ENCODE measurements at places on chromosomes 16 and 17.

- no peak for DNase-seq
Measured at GRCh38 chr16:4316864-4317531, 1.1 kb downstream of the GLIS2 start.

GRCh38 chr17:67628580-67629013 lies 89.1 kb upstream of the NOL11 start:
- peak; percentile 18 for DNase-seq

DNA sequence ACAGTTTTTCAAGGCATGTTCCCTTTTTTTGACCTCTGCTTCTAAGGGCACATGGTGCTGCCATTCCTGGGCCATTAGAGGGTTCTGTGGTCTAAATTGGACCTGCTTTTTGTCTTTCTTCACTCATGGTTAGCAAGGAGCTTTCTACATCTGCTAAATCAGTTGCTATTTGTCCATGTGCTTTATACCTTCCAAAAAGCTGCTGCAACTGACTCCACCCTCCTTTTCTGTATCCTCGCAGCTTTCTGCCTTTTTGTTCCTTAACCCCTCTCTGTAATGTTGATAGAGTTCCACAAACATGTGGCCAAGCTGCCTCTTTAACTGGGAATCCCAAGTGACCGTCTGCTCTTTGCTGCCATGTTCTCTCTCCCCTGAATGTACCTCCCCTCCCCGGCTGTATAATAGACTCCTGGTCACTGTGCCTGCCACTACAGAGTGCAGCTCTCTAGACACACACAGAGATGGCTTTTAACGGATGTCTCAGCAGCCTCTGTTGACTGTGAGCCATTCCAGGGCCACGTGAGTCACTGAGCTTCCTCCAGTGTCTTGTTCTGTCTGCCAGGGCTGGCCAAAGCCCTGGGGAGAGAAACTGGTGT lies 57.4 kb upstream of the TEKT3 start:
- DNase-seq = no peak

DNA sequence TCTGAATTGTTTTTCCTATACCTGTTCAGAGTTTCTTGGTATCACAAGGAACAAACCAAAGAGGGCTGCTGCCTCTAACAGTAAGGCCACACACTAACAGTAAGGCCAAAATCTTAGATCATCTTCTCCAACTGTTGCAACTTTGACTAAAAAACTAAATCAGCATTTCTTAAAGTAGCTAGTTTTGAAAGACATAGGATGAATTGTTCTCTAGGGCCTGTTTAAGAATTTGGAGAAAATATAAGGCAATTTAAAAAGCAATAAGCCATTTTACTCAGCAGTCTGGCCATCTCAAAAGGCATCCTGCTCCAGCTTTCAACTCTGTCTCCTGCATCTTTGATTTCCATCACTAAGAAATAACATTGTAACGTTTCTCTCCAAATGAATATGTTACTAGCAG lies 105.0 kb upstream of the MON1B start:
- no peak for DNase-seq

DNA sequence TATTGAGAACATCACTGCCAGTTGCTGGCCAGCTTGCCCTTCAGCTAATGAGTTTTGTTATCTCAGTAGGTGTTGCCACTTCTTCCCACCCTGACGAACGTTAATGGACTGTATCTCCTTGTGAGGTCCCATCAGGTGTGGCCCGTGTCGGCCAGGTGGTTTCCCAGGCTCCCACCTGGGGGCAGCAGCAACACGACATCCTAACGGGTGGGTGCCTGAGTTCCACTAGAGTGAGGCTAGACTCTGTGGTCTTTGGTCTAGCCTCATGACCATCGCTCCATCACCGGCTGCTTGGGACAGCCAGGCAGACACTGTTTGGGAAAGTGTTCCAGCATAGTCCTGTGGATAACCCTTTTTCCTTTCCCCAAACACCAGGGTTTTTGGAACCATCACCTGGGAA lies 45.6 kb upstream of the LCMT1 start:
- DNase-seq = peak; percentile 12

DNA sequence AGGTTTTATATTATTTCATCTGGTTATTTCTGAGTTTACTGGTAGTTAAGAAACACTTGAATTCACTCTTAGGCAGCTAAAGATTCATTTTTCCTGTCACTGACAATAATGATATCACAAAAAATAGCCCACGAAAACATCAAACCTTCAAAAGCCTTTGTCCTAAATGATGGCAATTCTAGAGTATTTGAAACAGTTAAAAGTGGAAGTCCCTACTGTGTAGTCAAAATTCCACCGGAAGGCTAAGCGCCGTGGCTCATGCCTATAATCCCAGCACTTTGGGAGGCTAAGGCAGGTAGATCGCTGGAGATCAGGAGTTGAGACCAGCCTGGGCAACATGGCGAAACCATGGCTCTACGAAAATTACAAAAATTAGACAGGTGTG lies 103.5 kb downstream of the HIC1 start:
- DNase-seq = no peak

DNA sequence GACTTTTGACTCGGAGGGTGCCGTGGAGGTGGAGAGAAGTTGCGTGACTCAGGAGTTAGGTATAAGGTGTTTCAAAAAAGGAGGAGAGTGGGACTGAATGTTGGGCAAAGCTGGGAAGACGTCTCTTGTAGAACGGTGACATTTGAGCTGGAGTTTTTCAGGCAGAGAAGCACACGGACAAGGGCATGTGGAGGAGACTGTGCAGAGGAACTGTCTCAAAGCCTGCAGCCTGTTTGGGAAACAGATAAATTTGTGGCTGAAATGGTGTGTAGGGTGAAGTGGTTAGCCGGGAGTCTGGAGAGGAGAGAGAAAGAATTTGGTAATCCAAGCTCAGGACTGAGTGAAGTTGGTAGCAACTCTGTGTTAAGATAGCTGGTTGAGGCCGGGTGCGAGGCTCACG lies 9.8 kb downstream of the USP10 start:
- DNase-seq = no peak

- no peak for DNase-seq
Measured at GRCh38 chr16:16191493-16192167, 31.7 kb downstream of the ABCC6 start.
